ENCODE measurements at places on chromosomes 12 and 14. TPM values are rescaled to one million over a fixed set of nuclear protein-coding genes. Genes with fewer than 3 reads are reported as not detected.
A peak's percentile ranks its signal among the peaks of the same experiment; 100 is the strongest.

The FERMT2 gene
- total RNA-seq, result 24.8 TPM

The RAB2B gene
- total RNA-seq, result 24.3 TPM

The CISTR gene
- total RNA-seq, result not detected

The CLEC2A gene
- not detected for total RNA-seq

DNA sequence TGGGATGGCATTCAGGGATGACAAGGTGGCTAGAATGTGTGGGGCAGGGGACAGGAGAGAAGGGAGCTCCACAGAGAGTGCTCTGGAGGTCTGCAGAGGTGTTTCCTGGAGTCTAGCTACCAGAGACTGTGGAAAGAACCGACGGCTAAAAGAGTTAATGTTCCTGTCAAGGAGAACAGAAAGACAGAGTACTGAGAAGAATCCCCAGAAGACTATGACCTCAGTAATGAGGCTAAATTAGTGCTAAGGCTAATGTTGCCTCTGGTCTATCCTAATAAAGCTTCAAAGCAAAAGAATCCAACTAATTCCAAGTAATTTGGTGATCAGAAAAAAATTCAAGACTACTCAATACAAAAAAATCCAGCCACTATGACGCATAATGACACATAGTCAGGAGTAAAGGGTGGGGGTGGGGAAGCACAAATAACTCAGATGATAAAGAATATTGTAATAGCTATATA, 44.7 kb downstream of the FERMT2 start:
- peak; percentile 71 for DNase-seq

- DNase-seq, result no peak
These were observed 158.1 kb downstream of the FLRT2 start for GRCh38 chr14:85688006-85688405.

DNA sequence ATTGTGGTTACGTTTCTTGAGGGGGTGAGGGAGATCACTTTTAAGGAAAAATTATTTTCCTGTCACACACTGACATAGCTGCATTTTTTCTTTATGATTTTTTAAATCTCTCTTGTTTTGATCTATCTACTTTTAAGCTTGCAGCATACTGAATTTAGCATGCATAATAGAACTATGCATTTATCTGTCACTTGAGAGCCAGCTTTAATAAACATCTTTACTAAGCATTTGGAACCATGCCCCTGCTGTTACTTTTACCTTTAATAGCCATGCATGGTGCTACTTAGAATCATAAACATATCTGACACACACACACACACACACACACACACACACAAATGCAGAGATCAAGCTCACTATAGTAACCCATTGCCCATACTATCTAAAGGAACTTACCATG, 486.2 kb downstream of the NELL2 start:
- no peak for DNase-seq

DNA sequence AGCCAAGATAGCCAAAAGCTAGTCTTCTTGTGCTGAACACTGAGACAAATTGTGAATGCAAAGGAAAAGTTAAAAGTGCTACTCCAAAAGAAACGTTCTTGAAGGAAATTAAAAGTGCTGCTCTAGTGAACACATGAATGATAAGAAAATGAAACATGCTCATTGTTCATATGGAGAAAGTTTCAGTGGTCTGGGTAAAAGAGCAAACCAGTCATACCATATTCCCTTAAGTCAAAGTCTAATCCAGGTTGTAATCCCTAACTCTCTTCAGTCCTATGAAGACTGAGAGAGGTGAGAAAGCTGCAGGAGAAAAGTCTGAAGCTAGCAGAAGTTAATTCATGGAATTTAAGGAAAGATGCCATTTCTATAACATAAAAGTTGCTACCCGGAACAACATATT, 121.5 kb downstream of the MNAT1 start:
- DNase-seq, result no peak

GRCh38 chr14:30138567-30138966, 210.9 kb upstream of the PRKD1 start:
- no peak for DNase-seq

DNA sequence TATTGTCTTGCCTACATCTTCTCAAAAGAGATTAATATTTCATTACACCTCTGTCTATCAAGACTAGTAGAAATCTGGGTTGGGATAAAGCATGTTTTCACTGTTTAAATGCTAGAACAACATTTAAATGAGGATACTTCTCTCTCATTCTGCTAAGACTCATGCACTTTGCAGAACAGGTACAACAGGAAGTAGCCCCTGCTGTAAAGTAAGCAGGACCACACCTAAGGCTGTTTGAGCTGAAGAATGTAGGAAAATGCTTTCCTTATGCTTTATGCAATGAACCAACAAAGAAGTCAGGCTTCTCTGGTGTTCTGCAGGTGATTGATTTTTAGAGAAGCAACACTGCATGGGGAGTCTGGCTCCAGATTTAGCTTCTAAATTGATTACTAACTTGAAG, 89.4 kb downstream of the PAX9 start:
- DNase-seq, result no peak

DNA sequence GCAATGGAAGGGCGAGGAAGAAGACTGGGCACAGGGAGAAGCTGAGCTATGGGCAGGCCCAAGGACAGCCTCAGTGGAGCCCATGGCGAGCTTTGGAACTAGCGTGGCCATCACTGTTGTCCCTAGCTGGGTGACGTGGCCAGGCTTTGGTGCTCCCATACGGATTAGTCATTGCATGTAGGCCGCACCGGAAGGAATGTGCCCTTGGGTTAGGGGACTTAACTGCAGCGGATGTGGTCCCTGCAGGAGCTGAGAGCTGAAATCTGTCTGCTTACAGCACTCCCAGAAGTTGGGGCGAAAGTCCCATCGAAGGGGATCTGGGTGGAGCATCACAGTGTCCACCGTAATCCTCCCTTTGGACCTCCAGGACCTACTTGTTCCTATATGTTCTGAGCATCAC, 133.7 kb downstream of the PAPOLA start:
- DNase-seq, result no peak

DNA sequence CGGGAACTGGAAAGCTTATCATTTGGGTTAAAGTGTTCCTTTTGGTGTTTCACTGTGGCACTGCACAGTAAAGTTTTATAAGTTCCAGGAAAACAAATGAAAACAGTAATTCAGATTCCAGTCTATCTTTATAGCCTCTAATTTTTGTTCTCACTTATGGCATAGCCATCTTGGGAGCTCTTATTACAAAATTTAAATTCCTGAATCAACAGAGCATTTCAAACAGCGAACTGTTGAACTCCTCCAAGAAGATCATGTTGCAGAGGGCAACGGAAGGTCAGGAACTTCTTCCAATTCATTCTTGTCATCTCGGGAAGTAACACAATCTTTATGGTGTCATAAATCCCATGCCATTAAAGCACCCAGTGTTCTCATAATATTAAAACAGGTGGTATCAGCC, 229.1 kb downstream of the KCNC2 start:
- no peak for DNase-seq

- DNase-seq, result no peak
These were observed 52.9 kb downstream of the PEBP1 start for GRCh38 chr12:118188690-118189371.

- no peak for DNase-seq
These were observed 6.8 kb downstream of the KIF26A start for GRCh38 chr14:104144911-104145825.

DNA sequence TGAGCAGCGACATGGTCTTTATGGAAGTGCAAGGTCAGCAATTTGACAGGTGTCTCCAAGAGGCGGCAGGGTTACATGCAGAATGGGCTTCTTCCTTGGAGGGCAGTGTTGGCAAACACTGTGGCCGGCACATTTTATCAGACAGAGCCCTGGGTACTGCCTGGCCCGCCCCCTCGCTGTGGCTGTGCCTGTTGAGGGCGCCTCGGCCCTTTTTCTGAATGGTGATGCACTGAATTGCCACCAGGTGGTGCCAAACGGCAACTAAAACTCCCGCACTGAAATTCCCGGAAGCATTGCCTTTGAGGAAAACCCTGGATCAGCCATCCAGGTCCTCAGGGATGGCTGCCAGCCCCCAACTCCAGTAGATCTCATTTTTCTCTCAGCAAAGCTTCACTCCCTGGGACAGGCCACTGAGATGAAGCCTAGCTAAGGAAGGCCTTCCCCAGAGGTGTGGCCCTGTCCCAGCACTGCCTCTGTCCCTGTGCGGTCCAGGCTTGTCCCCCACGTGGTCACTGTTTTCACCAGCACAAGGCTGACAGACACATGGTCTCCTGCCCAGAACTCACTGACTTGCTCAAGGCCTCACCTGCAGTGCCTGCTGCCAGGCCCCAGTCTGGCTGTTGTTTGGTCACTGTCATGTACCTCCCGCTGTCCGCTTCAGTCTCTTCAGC, 73.6 kb downstream of the TESC start:
- DNase-seq, result peak; percentile 29

DNA sequence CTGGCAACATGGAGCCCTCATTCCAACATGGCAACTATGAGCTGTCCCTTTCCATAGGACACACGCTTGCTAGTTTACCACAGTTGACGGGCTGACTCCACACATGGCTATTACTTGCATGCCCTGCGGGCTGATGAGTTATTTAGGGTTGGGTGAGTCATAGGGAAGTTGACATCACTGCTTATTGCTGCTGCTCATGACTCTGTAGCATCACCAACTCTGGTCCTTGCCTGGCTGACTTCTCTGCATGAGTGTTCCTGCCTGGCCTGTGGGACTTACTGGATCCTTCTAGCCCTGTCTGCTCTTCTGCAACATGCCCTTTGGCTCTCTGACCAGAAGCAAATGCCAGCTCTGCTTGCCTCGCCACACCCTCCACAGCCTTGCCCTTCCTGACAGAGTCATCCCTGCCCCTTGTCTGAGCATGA, 199.5 kb downstream of the ANO6 start:
- peak; percentile 87 for DNase-seq

DNA sequence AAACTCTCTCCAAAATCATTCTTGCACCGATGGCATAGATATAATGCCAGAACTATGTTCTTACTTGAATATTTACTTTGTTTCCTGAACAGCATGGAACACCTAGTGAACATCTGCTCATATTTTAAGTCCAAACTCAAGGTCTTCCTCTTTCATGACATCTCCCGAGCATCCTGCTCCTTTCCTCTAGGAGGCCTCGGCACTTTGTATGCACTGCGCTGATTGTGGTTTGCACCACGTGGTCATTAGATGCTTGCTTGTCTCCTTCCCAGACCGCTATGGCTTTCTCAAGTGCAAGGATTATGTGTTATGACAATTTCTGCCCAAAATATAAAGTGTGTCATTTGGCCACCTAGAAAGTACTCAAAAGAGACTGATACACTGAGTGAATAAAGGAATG, 912.0 kb downstream of the GALC start:
- no peak for DNase-seq

DNA sequence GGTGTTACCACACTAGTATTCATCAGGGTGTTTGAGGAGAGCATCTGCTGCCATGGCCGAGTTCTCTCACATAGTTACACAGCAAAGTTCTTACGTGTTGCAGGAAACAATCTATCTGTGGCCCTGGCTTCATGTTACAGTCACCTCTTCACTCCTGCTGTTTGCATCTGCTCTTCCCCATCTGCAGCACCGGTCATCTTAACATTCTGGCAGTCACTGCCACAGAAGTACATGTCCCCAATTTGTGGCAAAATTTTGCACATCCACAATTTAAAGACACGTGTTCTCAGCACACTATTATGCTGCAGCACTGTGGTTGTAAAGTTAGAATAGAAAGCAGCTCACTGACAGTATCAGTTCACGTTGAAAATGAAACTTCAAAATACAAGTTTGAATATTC, 23.2 kb downstream of the MAPK1IP1L start:
- no peak for DNase-seq

DNA sequence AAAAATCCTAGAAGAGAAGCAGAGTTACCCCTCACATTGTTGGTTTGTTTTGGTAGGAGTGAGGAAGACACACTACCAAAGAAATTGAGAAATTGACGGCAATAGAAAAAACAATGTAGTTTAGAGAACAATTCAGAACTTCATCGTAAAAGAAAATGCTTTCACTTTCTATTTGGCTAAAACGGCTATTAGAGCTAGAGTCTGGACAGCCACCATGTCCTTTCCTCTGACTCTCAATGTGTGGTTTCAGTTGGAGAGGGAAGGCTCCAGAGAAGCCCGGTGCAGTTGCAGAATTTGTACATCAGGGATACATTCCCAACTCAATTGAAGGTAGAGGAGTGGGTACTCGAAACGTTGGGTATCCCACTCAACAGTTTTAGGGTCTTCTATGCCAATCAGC, 535.3 kb downstream of the GALC start:
- DNase-seq, result no peak

Data from HCT116 (cell line).